ENCODE measurements at places on chromosomes 1 and 21. TPM values are rescaled to one million over a fixed set of nuclear protein-coding genes. Genes with fewer than 3 reads are reported as not detected.

GRCh38 chr1:168368131-168368530, 87.5 kb downstream of the TBX19 start:
- DNase-seq: no peak

Gene HOOK1
- 4.0 TPM for total RNA-seq

- DNase-seq: no peak
These were observed 52.1 kb upstream of the BACE2 start for GRCh38 chr21:41115851-41116250.

- peak; percentile 80 for DNase-seq
These were observed at the start of gene RHOU for GRCh38 chr1:228734881-228735801. RHOU (plus strand) TSS chr1:228735479; CDS start chr1:228735743, 264 bp downstream.

DNA sequence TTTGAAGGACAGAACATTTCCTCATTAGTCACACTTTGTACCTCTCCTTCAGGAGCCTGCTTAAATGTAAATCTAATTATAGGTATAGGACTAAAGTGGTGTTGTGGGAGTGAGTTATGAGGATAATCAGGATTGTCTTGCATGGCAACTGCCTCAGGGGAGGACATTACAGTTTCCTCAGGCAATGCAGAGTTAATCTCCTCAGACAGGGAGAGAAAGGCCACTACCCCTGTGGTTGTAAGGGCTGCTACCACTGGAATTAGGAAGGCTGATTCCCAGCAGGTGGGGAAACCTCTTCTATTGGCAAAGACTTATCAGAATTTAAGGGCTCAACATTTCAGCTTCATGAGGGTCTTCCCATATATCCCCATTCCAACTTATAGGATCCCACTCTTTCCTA, 286.8 kb upstream of the PBX1 start:
- DNase-seq: no peak

Gene SOD1
- total RNA-seq: 236 TPM

- DNase-seq: no peak
These were observed 45.8 kb downstream of the PDE9A start for GRCh38 chr21:42699196-42699595.

Gene FAM229A
- 14.0 TPM for total RNA-seq

GRCh38 chr1:150507912-150508864, at the start of gene ECM1:
ECM1 (plus strand) TSS chr1:150508109; CDS start chr1:150508210, 101 bp downstream.
- DNase-seq: peak; percentile 40

- peak; percentile 31 for DNase-seq
These were observed 24.9 kb downstream of the SYT11 start for GRCh38 chr1:155884031-155884960.

DNA sequence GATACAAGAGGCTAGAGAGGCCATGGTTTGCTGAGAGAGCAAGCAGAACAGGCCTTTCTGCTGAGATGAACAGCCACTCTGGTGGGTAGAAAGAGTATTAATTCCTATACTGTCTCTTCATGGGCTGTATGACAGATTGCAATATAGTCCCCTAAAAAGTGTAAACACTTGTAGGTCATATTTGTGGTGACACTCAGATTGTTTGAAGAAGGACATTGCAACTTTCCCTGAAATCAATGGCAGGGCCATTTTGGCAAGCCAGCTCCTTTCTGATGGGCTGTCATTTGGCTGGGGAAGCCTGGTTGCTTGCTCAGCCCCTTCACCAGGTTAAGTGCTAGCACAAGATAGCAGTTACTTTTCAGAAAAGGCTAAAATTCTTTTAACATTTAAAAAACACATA, 27.5 kb downstream of the RAB4A start:
- DNase-seq: no peak

GRCh38 chr1:65253800-65254319, 55.5 kb upstream of the DNAJC6 start:
- no peak for DNase-seq

Gene DMBX1
- total RNA-seq: not detected

DNA sequence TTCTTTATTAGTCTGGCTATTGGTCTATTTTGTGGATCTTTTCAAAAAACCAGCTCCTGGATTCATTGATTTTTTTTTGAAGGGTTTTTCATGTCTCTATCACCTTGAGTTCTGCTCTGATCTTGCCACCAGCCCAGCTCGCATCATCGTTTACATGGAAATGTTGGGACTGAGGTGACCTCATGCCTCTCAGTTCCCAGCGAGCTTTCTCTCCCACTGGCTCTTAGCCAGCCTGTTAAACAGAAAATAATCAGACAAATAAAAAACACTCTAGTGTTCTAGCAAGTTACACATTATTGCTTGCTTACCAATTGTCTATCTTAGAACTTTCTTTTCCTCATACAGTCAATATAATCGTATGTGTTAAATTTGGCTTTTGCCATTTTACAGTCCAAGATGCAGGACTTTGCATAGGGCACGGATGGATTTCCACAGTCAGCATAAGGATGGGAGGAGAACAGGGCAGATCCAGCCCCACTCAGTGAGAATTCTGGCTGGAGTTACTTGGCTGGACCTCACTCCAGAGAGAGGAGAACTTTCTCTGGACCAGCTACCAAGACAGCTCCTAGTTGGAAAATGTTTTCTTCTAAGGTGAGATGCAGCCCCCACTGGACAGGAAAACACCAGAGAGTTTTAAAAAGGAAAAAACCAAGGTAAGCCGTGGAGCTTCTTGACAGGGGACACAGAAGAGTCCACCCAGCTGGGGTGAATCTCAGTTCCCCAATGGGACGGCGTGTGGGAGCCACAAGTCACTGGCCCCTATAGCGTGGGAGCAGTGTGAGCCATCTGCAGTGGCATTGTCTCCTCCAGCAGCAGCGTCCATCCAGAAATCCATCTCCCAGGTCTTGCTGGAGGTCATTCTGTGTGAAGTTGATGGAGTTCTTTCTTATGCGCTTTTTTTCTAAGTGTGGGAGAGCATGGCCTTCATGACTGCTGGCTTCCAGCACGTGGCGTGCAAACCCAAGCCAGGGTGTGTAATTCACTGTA, 17.6 kb downstream of the PGBD2 start:
- DNase-seq: no peak

Gene GPR3
- total RNA-seq: 0.87 TPM

- no peak for DNase-seq
These were observed 805 bp downstream of the ZNHIT6 start for GRCh38 chr1:85707267-85707989.

GRCh38 chr1:215502081-215502480, 65.0 kb upstream of the KCTD3 start:
- no peak for DNase-seq

DNA sequence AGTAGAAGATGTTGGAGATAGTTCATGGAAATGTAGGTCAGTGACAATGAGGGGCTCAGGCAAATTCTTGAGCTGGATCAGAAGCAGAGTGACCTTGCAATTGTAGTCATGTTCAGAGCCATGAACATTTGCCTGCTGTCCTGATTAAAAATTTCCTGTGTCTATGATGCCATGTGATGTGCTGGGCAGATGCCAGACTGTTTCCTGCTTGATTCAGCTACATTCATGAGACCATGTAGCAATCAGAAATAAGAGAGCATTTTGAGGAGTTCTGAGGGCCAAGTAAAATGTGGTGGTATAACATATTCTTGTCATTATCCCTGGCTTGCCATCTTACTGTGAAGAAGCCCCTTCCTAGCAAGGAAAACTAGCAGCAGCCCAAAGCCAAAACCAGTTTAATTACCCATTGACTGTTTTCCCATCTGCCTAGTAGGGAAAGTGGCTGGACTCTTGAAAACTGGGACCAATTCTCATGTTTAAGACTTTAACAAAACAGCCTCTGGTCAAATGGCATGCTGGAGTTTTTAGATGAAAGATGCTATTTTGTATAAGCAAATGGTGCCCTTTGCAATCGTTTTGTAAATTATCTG, 118.3 kb downstream of the NOS1AP start:
- no peak for DNase-seq

Gene TIPRL
- total RNA-seq: 26.4 TPM

GRCh38 chr21:20026543-20026942, 971.7 kb upstream of the NCAM2 start:
- no peak for DNase-seq

Measured in ovary (tissue), 10 donors.